Caudate nucleus (tissue), 63 donors: ENCODE measurements at places on chromosomes 5 and 9.

DNA sequence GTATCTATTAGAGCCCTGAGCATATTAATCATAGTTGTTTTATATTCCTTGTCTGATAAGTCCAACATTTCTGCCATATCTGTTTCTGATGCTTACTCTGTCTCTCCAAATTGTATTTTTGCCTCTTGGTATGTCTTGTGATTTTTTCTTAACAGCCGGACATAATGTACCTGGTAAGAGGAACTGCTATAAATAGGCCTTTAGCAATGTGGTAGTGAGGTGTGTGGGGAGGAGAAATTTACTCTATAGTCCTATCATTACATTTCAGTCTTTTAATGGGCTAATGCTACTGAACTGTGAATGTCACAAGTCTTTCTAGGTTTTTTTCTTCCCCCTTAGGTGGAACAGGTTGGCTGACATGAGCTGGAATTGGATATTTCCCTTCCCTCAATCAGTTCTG is 176.1 kb upstream of the FGF10 start:
- no peak for DNase-seq

- no peak for DNase-seq
These were observed 34.7 kb downstream of the PIP5K1B start for GRCh38 chr9:68739621-68740174.

- no peak for DNase-seq
These were observed 8.5 kb downstream of the TNC start for GRCh38 chr9:115109486-115109885.

DNA sequence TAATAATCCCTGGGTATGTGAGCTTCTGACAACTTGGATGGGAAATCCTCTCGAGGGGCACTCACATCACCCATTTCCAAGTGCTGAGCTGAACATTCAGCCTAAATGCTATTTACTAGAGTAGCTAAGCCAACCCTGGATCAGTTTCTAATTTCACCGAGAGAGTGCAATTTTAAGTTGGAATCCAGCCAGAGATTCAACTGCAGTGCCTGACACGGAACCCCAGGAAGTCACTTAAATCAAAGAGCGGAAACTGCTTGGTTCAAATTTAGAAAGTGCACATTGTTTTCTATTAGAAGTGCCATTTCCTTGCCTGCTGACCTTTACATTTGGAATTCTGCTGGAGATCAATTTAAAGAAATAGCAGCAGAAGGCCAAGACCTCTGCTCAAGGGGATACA is 8.8 kb downstream of the SPRY4 start:
- DNase-seq = no peak

DNA sequence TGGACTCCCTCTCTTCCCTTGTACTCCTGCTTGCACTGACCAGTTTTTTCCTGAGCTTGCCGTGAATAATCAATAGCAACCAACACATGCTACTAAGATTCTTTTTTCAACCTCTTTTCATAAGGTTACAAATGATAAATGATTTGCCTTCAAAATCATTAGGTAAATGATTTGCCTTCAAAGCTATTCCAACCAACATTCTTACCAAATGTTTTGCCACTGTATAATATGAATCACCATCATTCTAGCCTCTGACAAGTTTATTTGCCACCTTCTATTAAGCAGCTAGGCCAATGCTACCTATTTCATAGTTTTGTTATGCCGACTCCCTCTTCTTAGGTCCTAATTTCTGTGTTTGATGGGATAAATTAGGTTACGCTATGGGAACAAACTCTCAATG is 385.1 kb downstream of the DTWD2 start:
- no peak for DNase-seq

DNA sequence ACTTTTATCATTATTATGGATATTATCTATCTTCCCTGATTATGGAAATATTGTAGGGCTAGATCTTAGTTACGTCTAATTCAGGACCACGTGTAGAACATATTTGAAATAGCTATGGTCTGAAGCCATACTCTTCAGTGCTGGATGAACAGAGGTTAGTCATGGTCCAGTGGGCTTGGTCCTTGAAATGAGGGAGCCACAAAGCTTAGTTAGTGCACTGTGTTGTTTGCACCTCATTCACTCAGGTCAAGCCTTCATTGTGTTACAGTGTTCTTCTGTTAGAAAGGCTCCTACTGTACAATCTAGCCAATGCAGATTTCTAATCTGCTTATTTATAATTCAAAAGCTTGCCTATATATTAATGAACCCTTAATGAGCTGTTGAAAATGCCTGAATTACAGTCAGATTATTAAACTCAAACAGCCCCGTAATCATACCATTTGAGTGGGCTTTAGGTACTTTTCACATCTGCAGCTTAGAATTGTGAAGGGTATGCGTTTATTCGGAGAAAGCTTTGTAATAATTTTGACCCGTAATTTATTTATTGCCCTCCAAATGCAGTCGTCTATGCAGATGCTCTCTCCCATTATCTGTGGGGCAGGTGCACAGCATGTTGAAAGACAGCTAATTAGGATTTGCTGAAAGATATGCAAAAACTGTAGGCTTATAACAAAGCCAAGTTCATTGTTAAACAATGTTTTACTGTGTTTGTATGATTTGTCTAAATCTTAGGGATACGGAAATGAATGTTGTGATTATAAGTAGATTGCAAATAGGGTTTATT is 164.9 kb downstream of the PBX3 start:
- DNase-seq = no peak

DNA sequence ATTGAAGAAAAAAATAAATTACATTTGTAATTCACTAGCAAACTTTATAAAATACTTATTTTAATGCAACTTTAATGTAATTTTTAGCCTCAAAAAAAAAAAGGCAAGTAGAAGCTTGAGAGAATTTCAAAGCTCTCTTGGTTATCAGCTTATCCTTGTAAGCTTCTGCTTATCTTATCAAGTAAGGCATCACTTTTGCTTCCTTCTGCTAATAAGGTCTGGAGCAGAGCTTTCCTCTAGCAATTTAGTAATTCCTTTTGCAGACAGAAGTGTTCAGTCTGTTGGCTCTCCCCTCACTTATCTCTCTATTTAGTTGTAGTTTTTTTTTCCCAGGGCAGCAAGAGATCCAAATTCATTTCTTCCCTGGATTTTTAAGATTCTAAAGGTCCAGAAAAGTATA is 525.0 kb downstream of the ISL1 start:
- no peak for DNase-seq

- DNase-seq = no peak
These were observed 422 bp upstream of the TRIM32 start for GRCh38 chr9:116686693-116687073.

DNA sequence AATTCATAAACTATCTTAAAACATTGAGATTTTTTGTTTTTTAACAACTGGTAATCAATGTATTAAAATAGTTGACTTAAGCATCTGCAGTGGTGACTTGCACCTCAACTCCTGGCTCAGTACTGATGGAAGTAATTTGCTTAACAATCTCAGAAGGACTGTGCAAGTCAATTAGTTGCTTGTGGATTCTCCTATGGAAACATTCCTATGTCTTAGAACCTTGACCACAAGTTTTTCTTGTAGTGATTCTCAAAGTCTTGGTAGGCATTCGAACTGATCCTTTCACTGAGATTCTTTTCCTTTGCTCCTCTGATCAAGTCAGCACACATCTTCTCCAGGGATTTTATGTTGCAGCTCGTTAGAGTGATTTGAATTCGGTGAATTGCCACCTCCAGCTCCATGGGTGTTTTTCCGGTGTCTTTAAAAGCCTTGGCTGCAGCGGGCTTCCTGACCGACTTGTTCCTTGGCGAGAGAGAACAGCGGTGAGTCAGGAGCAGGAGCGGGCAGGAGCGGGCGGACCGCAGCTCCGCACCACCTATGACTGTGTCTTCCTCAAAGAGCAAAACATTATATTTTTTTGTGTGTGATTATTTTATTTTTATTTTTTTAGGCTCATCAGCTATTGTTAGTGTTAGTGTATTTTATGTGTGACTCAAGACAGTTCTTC is 21.1 kb downstream of the HMGXB3 start:
- DNase-seq = no peak

DNA sequence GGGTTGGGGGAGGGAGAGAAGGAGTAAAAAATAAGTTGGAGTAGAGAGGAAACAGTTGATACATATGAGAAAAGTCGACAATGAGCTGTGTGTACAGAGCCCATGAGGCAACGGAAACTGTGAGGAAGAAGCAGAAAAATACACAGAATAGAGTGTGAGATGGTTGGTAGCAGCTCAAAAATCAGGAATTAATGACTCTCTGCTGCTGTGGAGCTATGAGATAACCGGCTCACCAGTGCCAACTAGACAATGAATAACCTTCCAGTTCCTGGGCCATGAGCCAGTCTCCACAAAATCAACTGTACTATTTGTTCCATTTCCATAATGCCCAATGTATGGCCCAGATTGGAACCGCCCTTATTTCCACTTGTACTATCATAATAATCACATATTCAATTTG is 53.1 kb upstream of the NREP start:
- DNase-seq = no peak

GRCh38 chr9:35488566-35489312 is 1.2 kb upstream of the RUSC2 start:
- no peak for DNase-seq

DNA sequence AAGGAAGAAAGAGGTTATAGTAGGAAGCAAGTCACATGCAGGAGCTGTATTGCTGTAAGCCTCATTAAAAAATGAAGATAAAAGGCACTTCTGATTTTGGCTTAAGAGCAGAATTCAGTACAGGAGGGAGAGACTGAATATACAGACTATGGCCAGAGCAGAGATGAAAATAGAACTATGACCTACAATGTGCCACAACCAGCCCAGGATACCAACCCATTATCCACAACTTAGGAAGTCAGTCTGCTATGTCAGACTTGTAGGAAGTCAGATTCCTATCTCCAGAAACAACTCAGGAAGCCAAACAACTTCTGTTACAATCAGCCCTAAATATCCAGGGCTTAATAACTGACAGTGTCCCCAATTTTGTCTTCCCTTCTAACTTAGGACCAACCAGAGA is 156.2 kb upstream of the ANKH start:
- no peak for DNase-seq

- DNase-seq = no peak
These were observed 1803.5 kb upstream of the CDH6 start for GRCh38 chr5:29389993-29390392.

GRCh38 chr5:33978306-33978705 is 6.2 kb downstream of the SLC45A2 start:
- DNase-seq = no peak

GRCh38 chr5:180130291-180130869 is 58.8 kb upstream of the RNF130 start:
- DNase-seq = no peak

- no peak for DNase-seq
These were observed 534.5 kb downstream of the EBF1 start for GRCh38 chr5:158565017-158565789.

- DNase-seq = no peak
These were observed 9.4 kb downstream of the ANKS6 start for GRCh38 chr9:98786750-98787510.

DNA sequence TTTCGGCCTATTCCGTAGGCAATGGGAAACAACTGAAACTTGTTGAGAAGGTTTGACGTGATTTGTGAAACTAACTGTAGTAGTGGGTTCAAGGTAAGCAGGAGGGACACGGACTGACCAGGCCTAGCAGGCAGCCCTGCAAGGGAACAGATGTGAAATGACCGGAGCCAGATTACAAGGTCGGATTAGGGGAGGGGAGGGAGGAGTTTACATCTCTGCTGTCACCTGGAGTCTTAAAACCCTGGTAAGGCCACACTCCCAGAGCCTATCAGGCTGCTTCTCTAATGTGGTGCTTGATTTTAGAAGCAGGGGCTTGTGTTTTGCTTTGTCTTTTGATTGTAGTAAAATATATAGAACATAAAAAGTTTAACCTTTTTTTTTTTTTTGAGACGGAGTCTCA is 3.5 kb upstream of the SPTAN1 start:
- no peak for DNase-seq

DNA sequence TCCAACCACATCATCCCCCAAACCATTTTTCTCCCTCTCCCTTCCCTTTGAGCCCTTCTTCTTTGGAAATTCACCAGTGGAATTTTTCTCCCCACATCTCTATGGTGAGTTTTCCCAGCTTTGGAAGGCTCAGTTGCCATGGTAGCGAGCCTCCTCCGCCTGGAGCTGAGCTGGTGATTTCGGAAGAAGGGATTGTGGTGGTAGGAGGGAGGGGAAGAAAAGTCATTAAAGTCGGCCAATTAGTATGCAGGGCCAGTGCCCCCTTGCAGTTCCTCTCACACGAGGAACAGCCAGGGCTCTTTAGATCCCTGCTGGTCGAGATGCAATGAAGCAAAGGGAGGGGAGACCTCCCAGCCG is 322.0 kb downstream of the NTRK2 start:
- DNase-seq = peak; percentile 88

DNA sequence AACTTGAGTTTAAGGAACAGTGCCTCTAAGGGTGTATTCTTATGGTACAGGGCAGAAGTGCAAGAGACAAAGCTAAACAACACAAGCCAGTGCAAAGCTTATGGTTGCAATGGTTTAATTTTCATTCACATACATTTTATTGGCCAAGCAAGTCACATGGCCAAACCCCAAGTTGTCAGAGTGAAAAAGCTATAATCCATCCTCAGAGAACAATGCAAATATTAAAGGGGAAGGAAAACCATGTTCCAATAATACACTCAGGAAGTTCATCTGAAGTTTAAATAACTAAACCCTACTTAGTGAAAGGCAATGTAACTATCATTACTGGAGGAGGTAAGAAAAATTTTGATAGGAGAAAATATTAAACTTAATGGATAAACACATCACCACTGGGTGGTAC is 26.6 kb upstream of the TLR4 start:
- no peak for DNase-seq

GRCh38 chr9:124843456-124844034 is 9.7 kb upstream of the WDR38 start:
- DNase-seq = no peak

GRCh38 chr9:89710697-89711096 is 105.9 kb downstream of the GADD45G start:
- DNase-seq = no peak
